ENCODE measurements at places on chromosomes 11 and 22. TPM values are rescaled to one million over a fixed set of nuclear protein-coding genes. Genes with fewer than 3 reads are reported as not detected.
A peak's percentile ranks its signal among the peaks of the same experiment; 100 is the strongest.

DNA sequence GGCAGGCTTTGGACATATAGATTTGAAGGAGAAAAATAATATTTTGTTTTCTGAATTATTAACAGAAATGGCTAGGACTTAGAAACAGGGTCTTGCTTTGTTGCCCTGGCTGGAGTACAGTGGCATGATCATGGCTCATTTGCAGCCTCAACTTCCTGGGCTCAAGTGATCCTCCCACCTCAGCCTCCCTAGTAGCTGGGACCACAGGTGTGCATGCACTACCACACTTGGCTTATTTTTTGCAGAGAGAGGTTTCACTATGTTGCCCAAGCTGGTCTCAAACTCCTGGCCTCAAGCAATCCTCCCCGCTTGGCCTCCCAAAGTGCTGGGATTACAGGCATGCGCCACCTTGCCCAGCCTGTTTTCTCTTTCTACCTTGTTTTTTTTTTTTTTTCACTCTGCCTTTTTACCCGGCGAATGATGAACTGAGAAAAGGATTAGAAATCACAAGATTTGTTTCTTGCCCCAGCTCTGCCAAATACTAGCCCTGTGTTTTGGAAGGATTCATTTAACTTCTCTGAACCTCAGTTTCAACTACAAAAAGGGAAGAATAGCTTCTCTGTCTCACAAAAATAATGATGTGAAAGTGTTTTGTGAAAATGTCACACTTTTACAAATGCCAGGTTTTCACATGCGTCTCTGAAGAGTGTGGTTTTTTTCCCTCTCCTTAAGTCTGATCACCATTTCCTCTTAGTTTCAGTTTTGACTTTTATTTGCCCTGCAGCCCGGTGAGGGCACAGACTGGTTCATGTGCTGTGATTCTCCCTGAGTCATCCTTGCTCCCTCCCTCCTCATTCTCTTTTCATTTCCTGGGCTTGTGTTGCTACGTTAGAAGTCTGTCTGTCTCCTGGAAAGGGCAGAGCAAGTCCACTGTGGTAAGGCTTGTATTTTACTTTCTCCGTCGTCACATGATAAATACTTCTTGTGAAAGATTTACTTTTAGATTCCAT is 67.7 kb downstream of the BCL2L13 start:
- DNase-seq = peak; percentile 19

The SLC22A6 gene
- polyA plus RNA-seq = not detected

The OR52I1 gene
- polyA plus RNA-seq = not detected

- DNase-seq = no peak
These were observed 6.8 kb downstream of the TBC1D22A start for GRCh38 chr22:46769191-46769675.

The CHRM1 gene
- polyA plus RNA-seq = 0.09 TPM

GRCh38 chr11:94702481-94702880 is 65.7 kb upstream of the AMOTL1 start:
- no peak for DNase-seq

GRCh38 chr11:31656051-31656450 is 146.5 kb downstream of the ELP4 start:
- DNase-seq = no peak

GRCh38 chr11:10792385-10793068 is 16.2 kb downstream of the EIF4G2 start:
- DNase-seq = no peak

The IL18 gene
- 0.40 TPM for polyA plus RNA-seq

The GPR83 gene
- polyA plus RNA-seq = 0.23 TPM

The ANO1 gene
- 6.3 TPM for polyA plus RNA-seq

- DNase-seq = no peak
These were observed 4.1 kb upstream of the RTN4R start for GRCh38 chr22:20272174-20272573.

DNA sequence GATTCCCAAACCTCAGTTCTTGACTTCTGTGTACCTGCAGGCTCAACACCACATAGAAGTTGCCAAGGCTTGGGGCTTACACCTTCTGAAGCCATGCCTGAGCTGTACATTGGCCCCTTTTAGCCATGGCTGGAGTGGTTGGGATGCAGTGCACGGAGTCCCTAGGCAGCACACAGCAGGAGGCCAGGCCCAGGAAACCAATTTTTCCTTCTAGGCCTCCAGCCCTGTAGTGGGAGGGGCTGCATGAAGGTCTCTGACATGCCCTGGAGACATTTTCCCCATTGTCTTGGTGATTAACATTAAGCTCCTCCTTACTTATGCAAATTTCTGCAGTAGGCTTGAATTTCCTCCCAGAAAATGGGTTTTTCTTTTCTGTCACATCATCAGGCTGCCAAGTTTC is 94.6 kb downstream of the DEPDC5 start:
- no peak for DNase-seq

The TBX1 gene
- 25.3 TPM for polyA plus RNA-seq

- DNase-seq = no peak
These were observed 11.4 kb downstream of the ALDH3B2 start for GRCh38 chr11:67662835-67663531.

GRCh38 chr11:16252373-16252772 is 104.0 kb downstream of the SOX6 start:
- DNase-seq = no peak

DNA sequence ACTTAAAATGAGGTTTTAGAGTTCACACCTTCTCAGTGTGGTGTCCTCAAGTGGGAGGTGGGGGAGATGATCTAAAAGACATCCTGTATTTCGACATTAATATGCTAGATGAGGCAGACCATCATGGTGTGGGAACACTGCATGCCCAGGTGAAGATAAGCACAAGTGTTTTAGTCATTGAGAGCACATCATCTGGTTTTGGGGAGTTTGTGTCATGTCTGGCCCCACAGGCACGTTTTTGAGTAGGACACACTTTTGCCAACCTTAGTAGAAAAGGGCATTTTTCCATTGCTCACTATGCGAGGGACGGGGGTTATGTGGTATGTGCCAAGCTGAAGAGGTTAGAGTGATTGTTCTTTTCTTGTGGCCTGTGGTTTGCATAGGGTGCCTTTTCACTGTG is 189.3 kb downstream of the DBX1 start:
- DNase-seq = no peak

DNA sequence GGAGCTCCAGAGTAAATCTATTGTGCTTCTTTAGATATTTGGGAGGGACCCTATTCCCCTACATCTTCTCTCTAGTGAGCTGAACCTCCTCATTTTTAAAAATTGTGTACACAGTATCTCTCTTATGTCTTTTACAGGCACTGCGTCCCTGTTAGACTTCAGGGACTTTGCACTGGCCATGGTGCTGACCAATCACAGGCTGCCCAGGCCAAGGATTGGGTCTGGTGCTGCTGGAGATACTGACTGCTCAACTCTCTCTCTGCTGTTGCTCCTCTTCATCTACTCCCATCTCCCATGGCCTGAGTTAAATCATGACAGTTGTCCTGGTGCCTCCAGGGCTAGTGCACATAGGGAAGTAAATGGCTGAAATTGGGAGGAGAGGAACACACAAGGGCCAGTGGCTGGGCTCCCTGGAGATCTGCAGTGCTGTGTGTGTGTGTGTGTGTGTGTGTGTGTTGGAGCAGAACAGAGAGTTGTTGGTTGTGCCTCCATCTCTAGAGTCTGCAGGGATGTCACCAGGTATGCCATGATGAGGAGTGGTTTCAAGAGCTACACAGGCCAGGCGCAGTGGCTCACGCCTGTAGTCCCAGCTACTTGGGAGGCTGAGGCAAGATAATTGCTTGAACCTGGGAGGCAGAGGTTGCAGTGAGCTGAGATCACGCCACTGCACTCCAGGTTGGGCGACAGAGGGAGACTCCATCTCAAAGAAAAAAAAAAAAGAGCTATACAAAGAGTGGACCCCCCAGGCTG is 155.3 kb downstream of the ST3GAL4 start:
- no peak for DNase-seq

GRCh38 chr11:115500547-115501501 is 3.4 kb downstream of the CADM1 start:
- no peak for DNase-seq

DNA sequence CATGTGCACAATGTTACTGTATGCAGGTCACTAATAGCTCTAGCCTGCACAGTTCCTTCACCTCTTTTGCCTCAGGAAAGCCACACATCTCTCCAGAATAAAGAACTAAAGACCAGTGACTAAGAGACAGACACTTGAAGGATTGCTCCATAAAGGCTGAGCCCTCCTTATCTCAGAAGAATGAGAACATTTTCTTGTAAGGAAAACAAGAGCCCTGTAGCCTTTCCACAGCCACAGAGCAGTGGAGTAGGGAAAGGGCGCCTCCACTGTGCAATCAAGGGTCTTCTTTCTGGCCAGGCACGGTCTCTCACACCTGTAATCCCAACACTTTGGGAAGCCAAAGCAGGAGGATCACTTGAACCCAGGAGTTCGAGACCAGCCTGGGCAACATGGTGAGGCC is 202.6 kb upstream of the TMEM45B start:
- no peak for DNase-seq

DNA sequence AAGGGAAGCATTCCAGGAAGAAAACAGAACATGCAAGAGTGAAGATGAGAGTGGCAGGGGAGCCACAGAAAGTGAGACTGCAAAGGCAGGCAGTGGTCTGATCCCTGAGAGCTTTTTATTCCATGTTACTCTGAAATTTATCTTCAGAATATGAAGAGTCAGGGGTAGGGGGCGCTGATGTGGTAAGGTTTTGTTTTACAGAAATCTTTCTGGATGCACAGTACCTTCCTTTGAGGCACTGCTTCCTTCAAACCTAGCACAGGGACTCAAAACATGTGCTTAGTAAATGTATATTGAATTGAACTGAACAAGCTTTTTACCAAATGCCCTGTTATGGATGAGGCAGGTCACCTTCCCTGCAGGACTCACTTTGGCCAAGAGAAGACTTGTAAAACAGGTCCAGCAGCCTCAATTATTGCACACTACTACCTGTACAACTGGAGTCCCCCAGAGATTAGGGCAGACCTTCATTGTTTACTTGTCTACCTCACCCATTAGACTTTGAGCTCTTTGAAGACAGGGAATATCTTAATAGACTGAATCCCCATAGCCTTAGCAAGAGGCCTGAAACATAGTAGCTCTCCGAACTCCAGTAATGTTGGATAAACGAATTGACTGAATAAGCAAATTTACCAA is 2.2 kb downstream of the PAK1 start:
- DNase-seq = no peak

DNA sequence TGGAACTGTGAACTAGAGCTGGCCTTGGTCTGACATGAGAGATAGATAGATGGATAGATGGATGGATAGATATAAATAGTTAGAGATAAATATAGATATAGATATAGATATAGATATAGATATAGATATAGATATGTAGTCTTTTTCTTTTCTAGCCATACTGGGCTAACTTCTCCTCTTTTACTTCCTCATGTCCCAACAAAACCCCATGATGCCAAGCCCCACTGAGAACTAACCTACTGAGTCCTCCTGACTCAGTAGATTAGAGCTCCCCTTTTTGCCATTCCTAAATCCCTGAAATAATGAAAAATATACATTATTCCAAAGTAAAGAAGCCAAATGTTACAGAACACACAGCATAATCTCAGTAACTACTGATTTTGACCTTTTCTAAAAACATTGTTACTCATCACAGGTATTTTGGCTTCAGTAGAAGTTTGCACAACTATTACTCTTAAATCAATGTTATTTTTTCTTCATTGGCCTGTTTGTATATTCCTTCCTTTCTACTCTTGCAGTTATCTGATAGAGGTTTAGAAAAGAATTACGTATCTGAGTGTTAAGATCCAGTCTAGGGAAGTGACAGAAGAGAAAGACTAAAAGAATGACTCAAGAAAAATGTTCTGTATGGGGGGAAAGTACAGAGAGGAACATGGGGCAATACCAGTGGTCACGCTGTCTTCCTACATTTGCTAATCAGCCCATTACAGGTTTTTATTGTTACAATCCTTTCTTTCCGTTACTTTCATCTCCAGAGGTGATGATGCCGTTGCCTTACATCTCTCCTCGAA is 6.0 kb upstream of the OR10D3 start:
- no peak for DNase-seq

The OR52N1 gene
- polyA plus RNA-seq = not detected

DNA sequence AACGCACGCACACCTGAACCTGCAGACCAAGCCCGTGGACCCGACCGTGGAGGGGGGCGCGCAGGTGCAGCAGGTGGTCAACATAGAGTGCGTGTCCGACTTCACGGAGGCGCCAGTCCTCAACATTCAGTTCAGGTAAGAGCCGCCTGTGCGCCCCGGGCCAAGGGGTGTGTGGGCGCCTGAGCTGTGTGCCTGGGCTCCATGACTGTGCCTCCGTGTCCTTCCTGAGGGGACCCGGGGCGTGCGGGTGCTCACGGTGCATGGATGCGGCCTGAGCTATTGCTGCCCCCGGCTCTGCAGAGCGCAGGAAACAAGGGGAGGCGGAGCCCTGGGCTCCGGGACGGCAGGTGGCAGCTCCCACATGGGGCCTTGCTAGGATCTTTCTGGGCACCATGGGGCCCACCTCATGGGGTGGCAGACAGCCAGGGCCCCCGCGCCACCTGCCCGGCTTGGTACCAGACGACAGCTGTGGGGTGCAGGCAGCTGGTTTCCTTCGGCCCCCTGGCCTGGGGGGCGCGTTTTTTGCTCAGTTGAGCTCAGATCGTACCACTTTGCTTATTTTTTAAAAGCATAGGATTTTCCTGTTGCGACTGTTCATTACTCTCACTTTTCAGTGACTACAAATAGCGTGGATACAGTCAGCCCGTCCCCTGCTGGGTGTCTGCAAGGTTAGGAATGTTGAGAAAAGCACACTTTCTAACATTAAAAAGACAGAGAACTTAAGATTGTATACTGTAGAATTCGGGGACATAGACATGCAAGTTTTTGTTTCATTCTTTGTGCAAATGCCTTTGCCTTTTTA is 28.3 kb downstream of the MUC6 start:
- DNase-seq = no peak

The PARVG gene
- 3.4 TPM for polyA plus RNA-seq

DNA sequence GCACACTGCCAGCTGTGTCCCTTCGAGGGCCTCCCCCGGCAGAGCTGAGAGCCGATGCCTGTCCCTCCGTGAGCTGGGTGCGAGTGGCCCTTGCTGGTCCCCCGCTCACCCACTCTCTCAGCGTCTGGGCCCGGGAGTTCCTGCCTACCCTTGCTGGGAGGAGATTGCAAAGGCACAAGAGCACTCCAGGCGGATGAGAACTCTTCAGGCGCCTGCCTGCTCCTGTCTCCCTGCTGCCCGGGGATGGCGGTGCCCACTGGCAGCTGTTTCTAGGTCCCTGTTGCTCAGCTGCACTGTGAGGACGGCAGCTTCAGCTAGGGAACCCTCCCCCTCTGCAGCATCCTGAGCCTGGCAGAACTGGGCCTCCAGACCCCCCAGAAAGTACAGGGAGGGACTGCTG is 61.1 kb downstream of the FLRT1 start:
- DNase-seq = no peak

The NNMT gene
- polyA plus RNA-seq = 58.6 TPM
